ENCODE measurements at places on chromosomes 4 and X. TPM values are rescaled to one million over a fixed set of nuclear protein-coding genes. Genes with fewer than 3 reads are reported as not detected.

- DNase-seq: no peak
These were observed 214.0 kb upstream of the SLIT2 start for GRCh38 chr4:20037745-20038144.

DNA sequence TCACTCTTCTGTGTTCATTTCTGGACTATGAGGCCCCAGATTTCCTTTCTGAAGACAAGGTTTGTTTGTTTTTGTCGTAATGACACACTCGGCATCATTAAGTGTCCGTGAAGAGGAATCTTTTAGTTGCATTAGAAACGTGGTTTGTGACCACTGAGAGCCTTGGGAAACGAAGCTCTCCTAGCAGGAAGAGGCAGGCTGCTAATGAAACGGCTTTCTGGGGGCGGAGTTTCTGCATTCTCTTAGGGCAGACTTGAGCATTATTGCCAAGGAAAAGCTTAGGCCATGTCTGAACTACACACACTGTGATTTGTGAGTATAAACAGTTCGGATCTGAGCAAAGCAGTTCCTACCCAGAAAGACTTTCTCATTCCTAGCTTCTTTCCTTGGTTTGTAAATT is 64.0 kb downstream of the SOX3 start:
- no peak for DNase-seq

GRCh38 chr4:186688150-186688943 is 35.3 kb downstream of the FAT1 start:
- no peak for DNase-seq

The NALF2 gene
- total RNA-seq: 0.26 TPM

- DNase-seq: no peak
These were observed 4.2 kb upstream of the SLC9A6 start for GRCh38 chrX:135981010-135981409.

- no peak for DNase-seq
These were observed 181.9 kb downstream of the SPRY1 start for GRCh38 chr4:123578276-123579029.

GRCh38 chr4:19227701-19228100 is 1024.0 kb upstream of the SLIT2 start:
- no peak for DNase-seq

The RTL3 gene
- total RNA-seq: not detected

- DNase-seq: peak; percentile 56
These were observed 361.5 kb upstream of the FMR1 start for GRCh38 chrX:147550217-147550616.

The RTL9 gene
- total RNA-seq: 0.08 TPM

DNA sequence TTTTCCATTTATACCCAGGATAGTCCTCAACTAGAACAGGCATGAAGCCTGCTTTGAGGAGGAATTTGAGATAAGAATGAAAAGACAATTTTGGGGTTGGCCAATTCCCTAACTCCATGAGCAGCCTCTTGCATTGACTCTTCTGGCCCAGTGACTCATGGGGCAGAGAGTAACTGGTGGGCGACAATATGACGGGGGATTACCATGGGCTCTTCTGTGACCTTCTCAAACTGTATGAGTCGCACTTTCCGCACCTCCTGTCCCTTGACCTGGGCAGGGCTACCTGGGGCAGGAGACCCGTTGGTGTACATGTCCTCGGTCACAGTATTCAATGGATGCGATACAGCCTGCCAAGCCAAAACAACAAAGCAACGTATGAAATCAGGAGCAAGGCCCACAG is 13.3 kb downstream of the MPP1 start:
- no peak for DNase-seq

GRCh38 chr4:71930459-71930858 is 101.3 kb upstream of the NPFFR2 start:
- DNase-seq: no peak

GRCh38 chr4:118742050-118742449 is 56.9 kb downstream of the METTL14 start:
- DNase-seq: no peak

DNA sequence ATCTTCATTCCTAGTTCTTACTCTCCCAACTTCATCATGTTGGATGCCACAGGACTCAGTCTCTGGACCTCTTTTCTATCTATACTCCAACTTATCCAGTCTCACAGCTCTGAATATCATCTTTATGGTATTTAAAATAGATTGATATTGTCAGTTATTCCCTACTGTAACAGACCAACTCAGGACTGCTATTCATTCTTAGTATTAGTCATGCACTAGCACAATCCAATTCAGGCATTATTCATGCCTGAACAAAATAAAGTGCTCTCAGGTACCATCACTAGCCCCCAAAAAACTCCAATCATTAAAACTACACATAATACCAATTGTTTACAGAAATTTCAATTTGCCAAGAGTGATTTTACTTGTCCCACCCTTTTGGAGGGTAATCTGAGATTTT is 37.7 kb downstream of the FRYL start:
- no peak for DNase-seq

DNA sequence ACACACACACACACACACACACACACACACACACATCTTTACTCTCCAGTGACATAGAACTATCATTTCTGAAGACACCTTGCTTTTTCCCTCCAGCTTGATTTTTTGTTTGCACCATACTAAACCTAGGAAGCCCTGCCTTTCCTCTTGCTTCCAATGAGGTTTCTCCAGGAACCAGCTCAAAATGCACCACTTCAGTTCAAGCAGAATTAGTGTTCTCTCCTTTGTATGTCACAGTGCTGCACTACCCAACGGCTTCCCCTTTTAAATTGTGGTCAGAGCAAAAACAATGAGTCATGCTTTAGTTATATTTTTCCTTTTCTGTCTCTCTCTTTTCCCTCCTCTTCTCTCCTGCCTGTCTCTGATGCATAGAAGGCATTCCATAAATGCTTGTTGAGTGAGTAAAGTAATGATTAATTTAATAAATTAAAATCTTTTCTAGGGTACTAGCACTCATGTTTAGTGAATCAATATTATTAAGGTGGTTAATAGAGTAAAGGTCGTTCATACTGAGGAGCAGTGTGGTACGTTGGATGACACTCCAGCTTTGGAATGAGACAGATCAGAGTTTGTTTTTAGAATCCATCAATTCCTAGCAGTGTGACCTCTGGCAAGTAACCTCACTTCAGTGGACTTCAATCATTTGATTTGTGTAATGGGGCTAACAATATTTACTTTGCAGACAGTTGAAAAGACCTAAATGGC is 5.9 kb downstream of the RTL3 start:
- DNase-seq: no peak

The RAB33B gene
- total RNA-seq: 6.2 TPM

- no peak for DNase-seq
These were observed 7.0 kb downstream of the MTM1 start for GRCh38 chrX:150575419-150575814.

DNA sequence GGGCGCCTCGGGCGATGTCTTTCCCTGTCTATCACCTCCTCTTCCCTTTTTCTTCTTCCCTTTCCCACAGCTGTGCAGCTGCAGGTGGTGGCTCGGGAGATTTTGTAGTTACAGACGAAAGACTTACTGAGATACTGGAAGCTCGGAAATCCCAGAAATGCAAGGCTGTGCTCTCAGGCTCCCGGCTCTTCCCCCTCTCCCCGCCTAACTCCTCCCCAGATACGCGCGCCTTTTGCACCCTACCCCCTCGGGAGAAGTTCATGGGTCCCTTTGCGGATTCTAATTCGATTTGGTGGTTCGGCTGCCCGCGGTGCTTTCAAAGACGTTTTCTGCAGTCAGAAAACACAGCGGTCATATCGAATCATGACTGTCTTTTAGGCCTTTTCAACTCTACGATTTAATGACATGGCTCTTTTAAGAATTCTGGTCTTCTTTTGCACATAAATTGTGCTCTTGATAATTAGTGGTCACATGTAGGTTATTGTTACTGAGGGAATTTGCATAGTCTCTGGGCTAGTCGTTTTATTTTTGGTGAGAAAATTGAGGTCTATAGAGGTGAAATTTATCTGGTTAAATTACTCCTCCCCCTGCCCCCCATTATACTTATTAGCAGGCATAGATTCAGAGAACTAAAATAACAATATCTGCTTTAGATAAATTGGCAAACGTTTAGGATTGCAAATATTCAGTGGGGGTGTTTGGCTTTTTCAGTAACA is 1.6 kb downstream of the SEPTIN11 start:
- peak; percentile 16 for DNase-seq

DNA sequence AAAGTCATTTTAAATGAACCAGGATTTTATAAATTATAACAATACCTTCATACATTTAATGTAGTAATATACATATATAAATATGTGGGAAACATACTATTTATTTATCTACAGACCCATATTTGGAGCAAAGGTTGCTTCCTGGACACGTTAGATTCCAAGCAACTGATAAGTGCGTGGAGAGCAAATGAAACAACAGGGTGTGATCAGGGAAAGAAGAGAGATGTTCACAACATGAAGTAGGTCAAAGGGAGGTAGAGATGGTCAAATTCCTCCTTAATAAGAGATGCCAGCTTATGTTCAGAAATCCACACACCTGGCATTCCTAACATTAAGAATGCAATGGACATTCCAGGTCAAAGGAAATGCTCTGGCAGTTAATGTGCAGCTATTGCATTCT is 53.1 kb upstream of the HPGD start:
- no peak for DNase-seq

GRCh38 chr4:173821036-173821435 is 291.0 kb upstream of the HAND2 start:
- no peak for DNase-seq

The ZNF732 gene
- total RNA-seq: not detected

DNA sequence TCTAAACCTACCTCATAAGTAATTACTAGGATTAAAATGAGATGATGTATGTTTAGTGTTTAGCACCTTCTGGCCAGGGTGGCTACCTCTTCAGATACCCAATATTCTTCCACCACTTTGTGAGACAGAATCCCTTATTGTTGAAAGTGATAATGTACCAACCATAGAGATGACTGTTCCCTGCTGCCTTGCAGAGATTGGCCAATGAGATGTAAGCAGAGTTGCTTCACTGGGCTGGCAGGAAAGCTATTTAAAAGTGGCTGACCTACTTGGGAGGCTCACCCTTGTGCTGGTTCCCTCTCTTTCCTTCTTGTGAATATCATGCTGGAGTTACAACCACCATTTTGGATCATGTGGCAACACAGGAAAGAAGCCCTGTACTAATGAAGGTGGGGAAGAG is 58.9 kb downstream of the TMEM154 start:
- no peak for DNase-seq

- DNase-seq: no peak
These were observed 169.9 kb upstream of the LDB2 start for GRCh38 chr4:17068392-17068791.

DNA sequence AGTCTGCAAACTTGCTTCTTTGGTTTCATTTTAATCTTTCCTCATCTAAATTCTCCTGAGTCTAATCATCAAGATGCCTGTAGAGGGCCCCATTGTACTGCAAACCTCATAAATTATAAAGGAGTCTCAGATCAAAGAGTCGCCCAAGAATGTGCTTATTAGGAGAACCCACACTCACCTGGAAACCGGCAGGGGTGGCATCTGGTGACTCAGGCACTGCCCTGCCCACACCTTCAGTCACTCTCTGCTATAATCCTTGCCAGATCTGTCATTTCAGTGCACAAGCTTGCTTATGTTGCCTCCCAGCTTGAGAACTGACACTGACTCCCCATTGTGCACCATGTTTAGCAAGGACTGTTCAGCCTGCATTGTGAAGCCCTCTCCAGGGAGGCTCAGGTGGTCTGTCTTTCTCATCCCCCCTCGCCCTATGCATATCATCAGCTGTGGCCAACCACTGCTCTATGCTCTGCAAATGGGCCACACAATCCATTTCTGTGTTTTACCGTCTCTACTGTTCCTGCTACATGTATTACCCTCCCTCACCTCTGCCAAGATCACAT is 12.4 kb downstream of the EPGN start:
- DNase-seq: peak; percentile 16

DNA sequence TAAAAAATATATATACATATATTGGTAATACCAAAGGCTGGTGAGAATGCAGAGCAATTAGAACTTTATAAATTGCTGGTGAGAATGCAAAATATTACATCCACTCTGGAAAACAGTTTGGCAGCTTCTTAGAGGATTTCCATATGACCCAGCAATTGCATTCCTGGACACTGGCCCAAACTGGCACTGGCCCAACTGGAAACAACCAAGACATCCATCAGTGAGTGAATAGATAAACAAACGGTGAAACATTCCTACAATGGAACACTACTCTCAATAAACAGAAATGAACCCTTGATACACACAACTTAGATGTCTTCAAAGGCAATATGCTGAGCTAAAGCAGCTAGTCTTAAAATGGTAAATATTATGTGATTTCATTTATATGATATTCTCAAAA is 524.2 kb downstream of the IQCM start:
- peak; percentile 75 for DNase-seq

GRCh38 chr4:161916035-161916434 is 247.8 kb downstream of the FSTL5 start:
- no peak for DNase-seq

The PTCHD1 gene
- not detected for total RNA-seq

GRCh38 chr4:19259920-19260319 is 991.8 kb upstream of the SLIT2 start:
- DNase-seq: no peak

- no peak for DNase-seq
These were observed 253.8 kb upstream of the KCNIP4 start for GRCh38 chr4:22202246-22202974.

The RTL5 gene
- total RNA-seq: 3.1 TPM

GRCh38 chr4:13430834-13431568 is 53.1 kb downstream of the RAB28 start:
- no peak for DNase-seq

DNA sequence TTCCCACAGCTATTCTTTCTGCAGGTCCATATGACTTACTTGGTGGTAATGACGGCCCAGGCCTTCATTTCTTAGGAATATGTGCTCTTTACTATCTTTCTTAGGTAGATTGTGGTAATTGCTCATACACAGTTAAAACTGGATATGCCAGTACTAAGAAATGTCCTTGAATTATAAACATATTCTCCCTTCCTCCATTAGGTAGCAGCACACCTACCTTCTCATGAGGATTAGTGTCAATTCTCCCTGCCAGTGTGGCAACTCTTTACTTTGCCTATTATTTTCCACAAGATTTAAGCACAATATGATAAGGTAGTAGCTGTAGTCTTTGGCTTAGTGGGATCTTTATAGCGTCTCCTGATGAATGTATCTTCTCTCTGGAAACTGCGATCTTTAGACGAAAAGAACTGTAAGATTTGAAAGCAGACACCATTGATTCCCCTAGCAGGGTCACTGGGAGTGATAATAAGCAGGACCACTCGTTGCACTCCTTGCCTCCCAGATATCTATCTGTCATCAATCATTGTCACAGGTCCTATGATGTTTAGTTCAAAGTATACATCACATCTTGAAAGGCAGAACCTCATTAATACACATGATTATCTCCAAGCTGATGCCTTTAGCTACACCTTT is 1240.7 kb downstream of the C4orf33 start:
- no peak for DNase-seq

DNA sequence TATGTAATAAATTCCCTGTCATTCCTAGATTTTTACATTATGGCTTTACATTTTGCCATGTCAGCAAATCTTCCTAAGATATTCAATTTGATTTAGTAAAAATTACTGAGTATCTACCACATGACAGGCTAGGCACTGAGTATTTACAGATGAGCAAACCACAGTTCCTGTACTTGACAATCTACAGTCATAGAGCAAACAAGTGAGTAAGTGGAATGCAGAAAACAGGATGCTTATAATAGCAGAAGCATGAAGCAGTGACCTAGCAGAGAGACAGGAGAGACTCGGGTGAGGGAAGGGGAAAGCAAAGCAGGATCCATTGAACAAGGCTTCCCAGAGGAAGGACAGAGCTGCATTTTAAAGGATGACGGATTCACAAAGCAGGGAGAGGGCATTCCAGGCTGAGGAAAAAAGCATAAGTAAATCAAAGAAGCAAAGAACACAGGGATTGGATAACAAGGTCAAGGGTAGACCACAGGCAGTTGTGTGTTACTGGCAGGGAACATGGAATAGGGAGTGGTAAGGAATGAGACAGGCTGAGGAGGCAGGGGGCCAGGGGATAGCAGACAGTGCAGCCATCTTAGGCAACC is 124.7 kb upstream of the C1QTNF7 start:
- no peak for DNase-seq

Measured in adrenal gland (tissue), 19 donors.